OCI-LY7 (cell line): ENCODE measurements at places on chromosomes 2 and 18. TPM values are rescaled to one million over a fixed set of nuclear protein-coding genes. Genes with fewer than 3 reads are reported as not detected.

- no peak for DNase-seq
These were observed 29.9 kb downstream of the CYP26B1 start for GRCh38 chr2:72117718-72118117.

DNA sequence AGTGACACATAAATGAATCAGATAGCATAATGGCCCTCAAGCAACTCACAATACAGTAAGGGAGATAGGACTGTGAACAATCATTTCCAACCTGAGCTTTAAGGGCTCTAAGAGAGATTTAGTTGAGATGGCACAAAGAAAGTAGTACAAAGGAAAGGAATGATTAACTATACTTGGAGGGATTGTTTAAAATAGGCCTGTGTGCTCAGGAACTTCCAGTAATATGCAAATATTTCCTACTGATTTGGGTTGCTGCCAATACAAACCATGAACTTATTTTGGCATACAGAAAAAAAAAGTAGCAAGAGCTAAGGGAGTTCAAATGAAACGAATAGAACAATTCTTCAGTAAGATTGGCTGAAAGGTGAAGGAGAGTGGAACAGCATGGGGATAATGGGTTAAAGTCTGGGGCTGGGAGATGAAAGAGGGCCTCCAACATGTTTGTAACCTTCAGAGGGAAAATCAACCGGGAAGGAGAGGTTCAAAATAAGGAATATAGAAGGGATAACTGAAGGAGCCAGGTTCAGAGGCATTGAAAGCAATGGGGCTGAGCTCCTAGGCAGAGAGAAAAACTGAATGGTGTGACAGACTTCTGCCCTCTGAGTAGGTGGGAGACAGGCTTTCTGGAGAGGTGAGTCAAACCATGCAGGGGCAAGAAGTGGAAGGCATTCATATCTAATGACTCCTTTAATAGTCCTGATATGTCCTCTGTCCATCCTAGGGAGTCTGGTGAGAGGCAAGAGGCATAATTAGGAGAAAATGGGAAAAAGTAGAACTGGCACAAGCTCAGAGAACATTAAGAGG is 83.5 kb downstream of the DNAH7 start:
- DNase-seq, result no peak

- DNase-seq, result no peak
These were observed 181.3 kb downstream of the PID1 start for GRCh38 chr2:229089776-229090175.

GRCh38 chr2:14602309-14602708 is 30.2 kb upstream of the LRATD1 start:
- no peak for DNase-seq

CXCR1 gene
- not detected in 2 replicates for total RNA-seq

CNGA3 gene
- total RNA-seq, result not detected in 2 replicates

TMEM163 gene
- 0.31 and 0.51 TPM in 2 replicates for total RNA-seq

DNA sequence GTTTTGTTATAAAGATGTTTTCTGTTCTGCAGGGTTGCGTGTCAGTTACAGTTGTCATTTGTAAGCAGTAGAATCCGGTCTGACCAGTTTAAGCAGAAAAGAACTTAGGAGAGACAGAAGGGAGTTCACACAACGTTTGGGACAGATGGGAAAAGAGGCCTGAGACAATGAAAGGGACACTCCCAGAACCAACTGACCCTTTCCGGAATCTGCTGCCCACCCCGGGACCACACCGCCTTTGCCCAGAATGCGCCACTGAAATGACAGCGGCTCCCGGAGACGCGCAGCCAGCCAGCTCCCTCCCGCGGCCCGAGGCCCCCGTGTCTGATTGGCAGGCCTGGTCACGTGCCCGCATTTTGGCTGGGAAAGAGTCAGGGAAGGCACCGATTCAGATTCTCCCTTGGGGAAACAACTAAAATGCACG is 244.6 kb downstream of the BCL2 start:
- no peak for DNase-seq

DNA sequence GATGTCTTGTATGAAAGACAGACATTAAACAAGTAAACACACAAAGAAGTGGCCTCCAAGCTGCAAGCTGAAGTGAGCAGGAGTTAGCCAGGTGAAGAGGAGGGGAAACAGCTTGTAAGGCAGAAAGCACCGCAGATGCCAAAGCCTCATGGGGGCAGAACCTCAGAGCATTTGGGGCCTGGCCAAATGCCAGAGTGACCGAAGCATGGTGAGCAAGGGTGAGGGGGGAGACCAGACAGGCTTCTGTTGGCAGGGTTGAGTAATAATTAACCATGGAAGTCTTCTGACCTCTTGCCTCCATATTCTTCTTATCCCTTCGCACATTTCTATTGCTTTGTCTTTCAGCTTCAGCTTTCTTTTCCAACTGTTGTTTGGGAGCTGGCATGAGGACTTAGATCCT is 5.6 kb downstream of the QPCT start:
- DNase-seq, result peak; percentile 63

LNPK gene
- 34.7 and 38.3 TPM in 2 replicates for total RNA-seq

DNA sequence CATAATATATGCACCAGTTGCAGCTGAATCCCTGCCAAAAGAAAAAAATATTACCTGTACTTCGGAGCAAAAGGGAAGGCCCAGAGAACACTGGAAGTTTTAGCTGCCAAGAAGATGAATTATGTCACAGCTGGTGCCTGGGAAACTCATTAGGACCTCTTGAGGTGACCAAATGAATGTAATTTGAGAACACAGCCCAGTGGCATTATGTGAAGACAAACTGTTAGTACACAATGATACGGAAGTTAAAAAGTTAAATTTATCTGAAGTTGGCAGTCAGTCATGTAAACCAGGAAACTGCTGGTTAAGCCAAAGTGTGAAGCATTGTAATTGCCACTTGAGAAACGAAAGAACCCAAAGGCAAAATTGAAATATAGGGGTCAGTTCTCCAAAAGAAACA is 80.7 kb downstream of the EML4 start:
- no peak for DNase-seq

DCDC2C gene
- total RNA-seq, result not detected in 2 replicates

GRCh38 chr2:27184115-27184514 is 27.7 kb upstream of the ATRAID start:
- no peak for DNase-seq

- DNase-seq, result no peak
These were observed 2.8 kb downstream of the SNORC start for GRCh38 chr2:232872826-232873225.

G6PC2 gene
- total RNA-seq, result not detected in 2 replicates
